ENCODE measurements at places on chromosomes 12 and 14.

DNA sequence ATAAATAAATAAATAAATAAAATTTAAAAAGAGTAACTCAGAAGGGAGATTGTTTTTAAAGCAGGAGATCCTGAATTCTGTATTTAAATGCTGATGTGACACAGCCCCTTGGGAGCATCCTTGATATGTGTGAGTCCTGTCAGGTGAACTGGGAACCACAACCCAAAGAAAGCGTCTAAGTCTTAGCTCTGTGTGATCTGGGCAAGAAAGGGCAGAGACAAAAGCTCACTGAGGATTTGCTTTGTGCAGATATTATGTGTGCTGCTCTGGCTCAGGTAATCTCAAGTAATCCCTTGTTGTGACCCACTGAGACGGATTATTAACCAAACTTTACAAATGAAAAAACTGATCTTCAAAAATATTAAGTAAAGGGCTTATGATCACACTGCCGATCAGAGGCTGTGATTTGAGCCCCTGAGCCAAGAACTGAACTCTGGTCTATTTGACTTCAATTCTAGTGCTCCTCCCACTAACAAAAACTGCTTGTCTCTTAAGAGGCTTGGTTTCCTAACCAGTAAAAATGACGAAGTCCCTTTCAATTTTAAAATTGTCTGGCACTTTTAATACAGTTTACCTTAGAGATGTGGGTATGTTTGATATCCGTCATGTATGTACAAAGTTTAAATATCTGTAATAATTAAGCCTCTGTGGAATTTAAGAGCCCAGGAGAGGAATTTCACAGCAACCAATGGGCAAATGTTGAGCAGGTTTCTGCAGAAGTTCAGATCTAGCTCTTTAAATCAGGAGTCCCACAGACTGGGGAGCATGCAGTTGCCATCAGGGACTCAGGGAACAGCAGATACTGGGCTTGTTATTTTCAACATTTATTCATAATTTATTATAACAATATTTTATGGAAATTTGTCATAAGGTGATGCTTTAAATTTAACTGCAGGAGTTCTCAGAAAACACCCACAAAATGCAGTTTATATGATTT is 46.1 kb downstream of the CPM start:
- no peak for DNase-seq

GRCh38 chr12:109716512-109717389 is 3.1 kb downstream of the FAM222A start:
- no peak for DNase-seq

- DNase-seq = no peak
Observed at GRCh38 chr12:23426328-23426727, 523.1 kb downstream of the SOX5 start.

GRCh38 chr14:72590577-72590976 is 303.3 kb downstream of the DPF3 start:
- DNase-seq = no peak

- no peak for DNase-seq
Observed at GRCh38 chr12:64800640-64801039, 23.8 kb upstream of the TBC1D30 start.

GRCh38 chr12:29929295-29929694 is 145.6 kb upstream of the TMTC1 start:
- no peak for DNase-seq

GRCh38 chr14:70652871-70653270 is 11.2 kb downstream of the TTC9 start:
- no peak for DNase-seq

DNA sequence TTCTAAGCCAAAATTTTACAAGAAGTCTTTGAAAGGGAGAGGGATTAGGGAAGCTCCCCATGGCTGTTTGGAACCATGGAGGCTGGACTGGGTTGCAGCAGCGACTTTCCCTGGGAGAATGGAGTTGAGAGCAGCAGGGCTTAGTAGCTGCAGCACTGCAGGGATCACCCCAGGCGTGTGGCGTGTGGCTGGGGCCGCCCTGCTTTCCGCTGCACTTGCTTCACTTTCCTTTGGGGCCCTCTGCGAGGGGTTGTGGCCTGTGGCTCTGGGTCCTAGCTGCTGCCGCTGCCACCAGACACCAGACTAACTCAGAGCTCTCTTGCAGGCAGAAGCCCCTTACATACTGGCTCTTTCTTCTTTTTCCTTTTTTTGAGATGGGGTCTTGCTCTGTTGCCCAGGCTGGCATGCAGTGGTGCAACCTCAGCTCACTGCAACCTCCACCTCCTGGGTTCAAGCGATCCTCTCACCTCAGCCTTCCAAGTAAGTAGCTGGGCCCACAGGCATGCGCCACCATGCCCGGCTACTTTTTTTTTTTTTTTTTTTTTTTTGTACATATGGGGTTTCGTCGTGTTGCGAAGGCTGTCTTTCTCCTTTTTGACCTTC is 25.4 kb downstream of the CCDC62 start:
- DNase-seq = no peak

DNA sequence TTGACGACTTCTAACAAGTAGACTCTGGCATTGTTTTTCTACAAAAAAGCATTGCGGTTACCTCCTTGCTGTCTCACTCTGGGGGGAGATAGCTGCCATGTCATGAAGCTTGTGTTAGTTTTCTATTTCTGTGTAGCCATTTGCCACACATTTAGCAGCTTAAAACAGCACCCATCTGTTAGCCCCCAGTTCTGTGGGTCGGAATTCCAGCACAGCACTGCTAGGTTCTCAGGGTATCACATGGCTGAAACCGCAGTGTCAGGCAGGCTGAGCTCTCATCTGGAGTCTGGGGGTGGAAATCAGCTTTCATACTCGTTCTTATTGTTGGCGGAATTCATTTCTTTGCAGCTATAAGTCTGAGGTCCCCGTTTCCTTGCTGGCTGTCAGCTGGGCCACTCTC is 19.9 kb upstream of the STXBP6 start:
- DNase-seq = no peak

DNA sequence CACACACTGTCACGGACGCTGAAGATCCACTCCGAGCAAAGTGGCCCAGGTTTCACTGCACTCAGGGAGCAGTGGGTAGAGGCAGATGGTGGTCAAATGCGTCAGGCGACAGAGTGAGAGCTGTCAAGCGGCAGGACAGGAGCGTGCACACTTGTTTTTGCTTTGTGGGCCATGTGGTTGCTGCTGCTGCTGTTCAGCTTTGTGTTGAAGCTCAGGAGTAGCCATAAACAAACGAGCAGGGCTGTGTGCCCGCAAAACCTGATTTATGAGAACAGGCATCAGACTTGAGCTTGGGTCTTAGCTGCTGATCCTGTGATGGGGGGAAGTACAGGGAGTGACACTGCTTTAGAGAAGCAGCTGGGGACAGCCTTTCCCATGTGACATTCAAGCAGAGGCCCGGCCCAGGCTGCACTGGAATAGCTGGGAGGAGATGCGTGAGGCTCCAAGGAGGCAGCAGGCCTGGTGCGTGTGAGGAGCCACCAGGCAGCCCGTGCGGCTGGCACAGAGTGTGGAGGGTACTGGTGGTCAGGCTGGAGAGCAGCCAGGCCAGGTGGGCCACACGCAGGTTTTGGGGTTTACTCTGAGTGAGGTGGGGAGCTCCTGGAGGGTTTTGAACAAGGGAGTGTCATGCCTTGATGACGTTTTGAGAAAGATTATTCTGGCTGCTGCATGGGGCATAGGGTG is 31.1 kb upstream of the ASPG start:
- no peak for DNase-seq

GRCh38 chr12:49635656-49636055 is 12.3 kb downstream of the PRPF40B start:
- no peak for DNase-seq

DNA sequence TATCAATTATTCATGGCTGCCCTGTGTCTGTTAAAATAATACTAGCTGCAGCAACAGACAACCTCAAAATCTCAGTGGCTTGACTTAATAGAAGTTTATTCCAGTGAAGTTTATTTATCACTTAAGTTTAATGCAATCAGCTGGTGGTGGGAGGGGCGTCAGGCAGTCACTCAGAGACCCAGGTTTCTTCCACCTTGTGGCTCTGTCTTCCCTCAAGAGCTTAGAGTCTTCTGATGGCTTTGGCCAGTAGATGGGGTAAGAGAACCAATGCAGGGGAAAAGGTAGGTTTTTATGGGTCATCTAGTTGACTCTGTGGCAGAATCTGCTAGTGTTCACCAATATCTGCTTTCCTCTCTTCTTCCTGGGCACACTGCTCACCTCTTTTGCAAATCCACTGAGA is 668.9 kb downstream of the AACS start:
- DNase-seq = no peak

GRCh38 chr12:112514926-112515642 is 96.3 kb downstream of the PTPN11 start:
- no peak for DNase-seq

Measured in activated gamma-delta T cell treated with anti-CD3 and anti-CD28 coated beads, Interleukin-2, amount 50 U/mL, for 16 hours (primary cell).